Muscle of back (tissue), 13 donors: ENCODE measurements at places on chromosomes 16 and 17. TPM values are rescaled to one million over a fixed set of nuclear protein-coding genes. Genes with fewer than 3 reads are reported as not detected.
A peak's percentile ranks its signal among the peaks of the same experiment; 100 is the strongest.

GRCh38 chr16:27154705-27155521 is 48.4 kb upstream of the KDM8 start:
- peak; percentile 25 for DNase-seq

- DNase-seq, result no peak
These were observed 187.9 kb downstream of the KCNJ2 start for GRCh38 chr17:70357190-70357589.

Gene TLCD2
- 3.9 TPM for polyA plus RNA-seq

DNA sequence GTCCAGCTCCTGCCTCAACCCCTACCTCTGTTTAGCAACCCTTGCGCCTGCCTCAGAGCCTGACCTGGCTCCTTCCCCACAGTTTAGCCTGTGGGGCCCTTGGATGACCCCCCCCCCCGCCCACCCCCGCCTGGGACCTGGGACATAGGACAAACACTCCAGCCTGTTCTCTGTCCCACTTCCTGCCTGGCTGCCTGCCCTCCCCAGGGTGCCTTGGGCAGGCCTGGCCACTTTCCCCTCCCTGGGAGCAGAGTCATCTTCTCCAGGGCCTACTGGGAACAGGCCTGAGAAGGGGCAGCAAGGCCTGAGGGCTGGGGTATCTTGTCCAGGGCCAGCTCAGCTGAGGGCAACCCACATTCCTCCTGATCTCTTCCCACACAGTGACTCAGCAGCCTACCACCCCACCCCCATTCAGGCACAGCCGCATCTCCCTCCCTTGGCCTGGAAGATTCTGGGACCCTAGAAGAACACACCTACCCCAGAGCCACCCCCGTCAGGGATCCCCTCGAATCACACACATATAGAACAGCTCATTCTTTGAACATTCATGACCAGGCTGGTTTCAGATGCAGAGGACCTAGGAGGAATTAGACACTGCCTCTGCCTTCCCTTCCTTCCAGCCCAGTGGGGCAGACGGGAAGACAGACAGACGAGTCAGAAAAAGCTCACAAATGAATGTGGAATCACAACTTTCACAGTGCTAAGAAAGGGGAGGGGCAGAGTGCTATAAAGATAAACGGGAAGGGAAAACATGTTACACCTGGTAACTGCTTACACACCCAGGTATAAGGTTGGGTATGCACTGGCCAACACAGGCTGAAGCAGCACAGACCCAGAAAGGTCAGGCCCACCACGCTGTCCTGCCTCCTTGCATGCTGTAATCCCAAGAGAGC is 6.0 kb downstream of the FHOD1 start:
- no peak for DNase-seq

GRCh38 chr16:69482410-69482991 is 58.1 kb downstream of the CYB5B start:
- peak; percentile 93 for DNase-seq

- no peak for DNase-seq
These were observed 24.4 kb downstream of the CNTNAP1 start for GRCh38 chr17:42706732-42707131.

DNA sequence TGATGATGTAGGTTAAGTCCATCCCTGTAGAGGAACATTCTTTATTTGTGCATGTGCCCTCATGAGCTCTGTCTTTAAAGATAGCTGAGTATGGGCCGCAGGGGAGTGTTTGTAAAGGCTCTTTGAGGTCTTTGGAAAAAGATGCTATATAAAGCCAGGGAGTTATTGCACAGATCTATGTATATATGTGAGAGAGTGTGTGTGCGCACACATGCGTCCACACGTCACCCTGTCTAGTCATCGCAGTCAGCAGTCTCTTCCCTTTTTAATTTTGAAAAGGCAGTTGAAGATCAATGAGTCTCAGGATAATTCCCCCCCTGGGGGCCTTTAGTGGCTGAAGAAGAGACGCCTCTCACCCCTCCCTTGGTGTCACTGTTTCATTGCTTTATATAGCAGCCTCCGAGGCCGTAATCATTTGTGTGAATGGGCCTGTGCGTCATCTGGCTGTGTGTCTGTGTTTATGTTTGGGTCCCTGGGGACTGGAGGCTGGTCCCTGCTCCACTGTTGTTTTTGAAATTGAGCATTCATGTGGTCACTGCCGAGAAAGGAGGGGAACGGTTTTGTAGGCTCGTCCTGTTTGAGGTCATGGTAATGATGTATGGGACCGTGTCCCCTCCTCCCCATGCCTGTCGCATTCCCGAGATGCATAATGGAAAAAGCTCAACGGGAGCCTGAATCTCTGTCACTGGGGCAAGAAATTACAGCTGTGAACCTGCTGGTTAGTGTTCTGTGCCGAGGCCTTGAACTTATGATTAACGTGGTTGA is 143.9 kb downstream of the SNX29 start:
- peak; percentile 36 for DNase-seq

GRCh38 chr16:6605490-6605889 is 727.2 kb upstream of the RBFOX1 start:
- DNase-seq, result no peak

Gene CD300A
- polyA plus RNA-seq, result 3.5 TPM

- DNase-seq, result no peak
These were observed 89.3 kb upstream of the PLEKHM1 start for GRCh38 chr17:45579529-45580495.

Gene COG1
- 37.3 TPM for polyA plus RNA-seq

DNA sequence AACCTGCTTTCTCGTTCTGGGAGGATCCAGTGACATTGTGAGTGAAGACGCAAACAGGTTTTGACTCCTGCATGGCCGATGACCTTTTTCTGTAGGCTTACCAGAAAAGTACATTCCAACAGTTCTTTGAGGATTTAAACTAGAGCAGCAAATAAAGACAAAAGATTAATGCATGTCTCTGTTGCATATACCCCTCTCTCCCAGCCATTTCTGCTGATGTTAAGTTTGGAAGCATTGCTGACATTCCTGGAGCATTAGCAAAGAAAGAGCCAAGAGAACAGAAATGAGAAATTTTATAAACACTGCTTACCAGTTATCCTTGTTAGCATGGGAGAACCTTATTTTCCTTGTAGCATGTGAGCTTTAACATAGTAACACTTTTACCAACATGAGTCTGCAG is 49.3 kb downstream of the SIAH1 start:
- DNase-seq, result no peak

Gene ACE
- polyA plus RNA-seq, result 8.8 TPM

Gene MYADML2
- 18.1 TPM for polyA plus RNA-seq

Gene C17orf113
- 1.2 TPM for polyA plus RNA-seq

Gene PRM3
- polyA plus RNA-seq, result not detected
